HFFc6 (cell line): ENCODE measurements at places on chromosomes 7 and 10. TPM values are rescaled to one million over a fixed set of nuclear protein-coding genes. Genes with fewer than 3 reads are reported as not detected.

Gene GPR15LG
- not detected in 3 replicates for total RNA-seq

GRCh38 chr10:29619241-29619669, 15.5 kb downstream of the SVIL start:
- H3K27me3 ChIP-seq: peaks cover 35% of the 10 kb centered on the region
- no peak overlapping the region for H3K27ac ChIP-seq
- no peak overlapping the region for H3K4me3 ChIP-seq
- peaks cover 7% of the 10 kb centered on the region; the same call in 1 of the 2 replicates for H3K4me1 ChIP-seq

DNA sequence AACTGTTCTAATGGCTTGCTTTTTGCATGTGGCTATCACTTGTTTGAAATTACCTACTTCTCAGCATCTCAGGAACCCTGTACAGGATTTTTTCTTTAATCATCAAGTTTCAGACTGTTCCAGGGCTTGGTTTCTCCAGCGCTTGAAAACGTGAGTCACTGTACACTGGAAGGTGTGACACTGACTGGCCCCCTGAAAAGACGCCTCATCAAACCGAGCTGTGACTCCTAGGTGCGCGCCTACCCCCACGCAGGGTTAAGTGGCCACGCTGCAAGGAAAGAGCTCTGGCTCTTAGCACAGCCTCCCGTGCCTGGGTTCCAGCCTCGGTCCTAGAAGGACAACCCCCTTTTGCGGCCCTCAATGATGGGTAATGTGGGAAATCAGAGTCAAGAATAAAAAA, 81.0 kb downstream of the EBF3 start:
- no peaks in the 10 kb centered on the region for H3K4me1 ChIP-seq
- H3K27me3 ChIP-seq: no peaks in the 10 kb centered on the region
- no peak overlapping the region for H3K27ac ChIP-seq
- DNase-seq: no peak
- H3K4me3 ChIP-seq: no peak overlapping the region

DNA sequence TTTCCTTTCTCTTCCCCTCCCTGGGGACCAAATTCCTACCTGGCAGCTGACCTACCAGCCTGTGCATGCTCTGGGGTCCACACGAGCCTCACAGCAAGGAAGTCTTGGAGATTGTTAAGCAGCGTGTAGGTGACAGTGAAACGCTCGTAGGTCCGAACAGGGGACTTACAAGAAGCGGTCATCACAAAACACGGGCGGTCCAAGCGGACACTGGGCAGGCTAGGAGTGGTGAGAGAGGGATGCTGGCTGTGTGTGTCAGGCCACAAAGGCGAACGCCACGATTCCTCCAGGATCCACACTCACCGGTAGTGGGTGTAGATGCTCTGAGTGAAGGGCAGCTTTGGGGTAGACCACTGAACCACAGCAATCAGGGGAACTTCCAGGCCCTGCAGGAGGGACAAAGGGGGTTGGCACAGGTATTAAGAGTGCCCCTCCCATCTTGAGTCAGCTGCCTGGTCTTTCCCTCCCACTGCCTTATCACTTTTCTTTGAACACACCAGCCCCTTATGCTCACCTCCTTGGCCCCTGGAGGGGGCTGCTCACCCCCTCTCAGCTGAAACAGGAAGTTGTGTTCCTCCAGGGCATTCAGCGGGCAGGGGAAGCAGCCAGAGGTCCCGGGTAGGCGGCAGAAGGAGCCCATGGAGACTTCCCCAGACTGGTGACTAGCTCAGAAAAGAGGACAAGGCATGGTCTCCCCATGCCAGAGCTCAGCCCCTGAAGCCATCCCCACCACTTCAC, 2.0 kb downstream of the TRAPPC14 start:
- H3K36me3 ChIP-seq: peaks cover 23% of the 10 kb centered on the region
- H3K27ac ChIP-seq: peak overlapping the region; percentile 38; the same call in 1 of the 2 replicates
- DNase-seq: no peak
- peak overlapping the region; percentile 90 for H3K4me3 ChIP-seq

- H3K36me3 ChIP-seq: no peaks in the 10 kb centered on the region
- H3K27ac ChIP-seq: peak overlapping the region; percentile 18; the same call in 1 of the 2 replicates
- peaks cover 4% of the 10 kb centered on the region for H3K27me3 ChIP-seq
- DNase-seq: no peak
- H3K4me3 ChIP-seq: peak overlapping the region; percentile 86
Observed at GRCh38 chr10:101839002-101839401, 4.6 kb downstream of the KCNIP2 start.

- H3K27ac ChIP-seq: peak overlapping the region; percentile 82
- peak overlapping the region; percentile 67; the same call in 1 of the 2 replicates for H3K4me3 ChIP-seq
- no peaks in the 10 kb centered on the region; the same call in 1 of the 2 replicates for H3K36me3 ChIP-seq
- DNase-seq: no peak
- H3K27me3 ChIP-seq: no peaks in the 10 kb centered on the region; the same call in 1 of the 2 replicates
Observed at GRCh38 chr7:87316097-87316700, 29.3 kb upstream of the CROT start.

DNA sequence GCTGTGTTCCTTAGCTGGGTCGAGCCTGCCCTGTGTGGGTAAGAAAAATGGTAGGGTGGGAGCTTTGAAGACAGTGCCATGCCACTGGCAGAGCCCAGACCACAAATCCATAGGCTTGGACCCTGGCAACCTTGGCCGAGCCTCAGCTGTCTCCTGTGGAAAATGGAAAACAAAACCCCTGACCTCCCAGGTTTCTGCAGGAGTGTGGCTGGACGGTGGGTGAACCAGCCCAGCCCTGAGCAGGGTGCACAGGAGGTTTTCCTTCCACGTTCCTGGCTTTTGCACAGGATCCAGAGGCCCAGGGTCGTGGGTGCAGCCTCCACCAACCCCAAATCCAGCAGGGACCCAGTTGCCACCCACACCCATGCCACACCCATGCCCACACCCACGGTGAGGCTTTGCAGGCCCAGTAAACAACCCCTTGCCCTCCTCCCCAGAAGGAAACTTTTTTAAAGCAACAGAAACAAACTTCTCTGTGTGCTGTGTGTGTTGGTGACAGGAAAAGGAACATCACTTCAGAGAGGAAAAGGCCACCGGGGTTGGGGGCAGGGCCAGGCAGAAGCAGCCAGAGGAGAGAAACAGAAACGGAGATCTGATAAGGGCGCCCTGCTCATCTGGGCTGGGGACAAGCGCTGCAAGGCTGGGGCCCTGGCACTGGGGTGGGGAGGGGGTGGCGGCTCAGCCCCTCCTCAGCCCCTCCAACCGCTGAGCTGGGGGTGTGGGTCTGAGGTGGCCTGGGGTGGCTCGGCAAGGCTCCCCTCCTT, 20.7 kb upstream of the ZMIZ1 start:
- no peaks in the 10 kb centered on the region for H3K36me3 ChIP-seq
- H3K27ac ChIP-seq: no peak overlapping the region
- H3K4me3 ChIP-seq: no peak overlapping the region
- peaks cover 17% of the 10 kb centered on the region for H3K27me3 ChIP-seq
- H3K4me1 ChIP-seq: peaks cover 14% of the 10 kb centered on the region; the same call in 1 of the 2 replicates
- no peak for DNase-seq

GRCh38 chr7:15998617-15999016, 312.1 kb upstream of the MEOX2 start:
- H3K4me3 ChIP-seq: no peak overlapping the region
- H3K4me1 ChIP-seq: no peaks in the 10 kb centered on the region
- H3K27ac ChIP-seq: no peak overlapping the region
- H3K36me3 ChIP-seq: no peaks in the 10 kb centered on the region
